ENCODE measurements at places on chromosomes 2 and 18.

GRCh38 chr18:27605107-27605834, 420.2 kb upstream of the CHST9 start:
- DNase-seq: no peak

DNA sequence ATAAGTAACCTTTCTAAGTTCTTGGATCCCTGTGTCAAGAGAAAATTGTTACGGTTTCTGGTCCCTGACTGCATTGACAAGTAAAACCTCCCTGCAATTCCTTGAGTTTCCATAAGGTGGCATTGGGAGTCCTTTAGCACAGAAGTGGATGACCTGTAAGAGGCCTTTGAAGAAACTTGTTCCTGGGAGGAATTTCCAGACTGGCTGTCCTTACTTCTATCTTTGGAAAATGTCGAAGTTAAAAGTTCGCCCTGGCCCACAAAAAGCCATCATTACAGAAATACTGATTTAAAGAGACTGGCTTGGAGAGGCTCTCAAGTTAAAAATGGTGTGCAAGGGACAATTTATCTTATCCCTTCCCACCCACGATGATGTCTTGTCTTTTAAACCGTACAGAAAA, 218.4 kb downstream of the CDH20 start:
- no peak for DNase-seq

DNA sequence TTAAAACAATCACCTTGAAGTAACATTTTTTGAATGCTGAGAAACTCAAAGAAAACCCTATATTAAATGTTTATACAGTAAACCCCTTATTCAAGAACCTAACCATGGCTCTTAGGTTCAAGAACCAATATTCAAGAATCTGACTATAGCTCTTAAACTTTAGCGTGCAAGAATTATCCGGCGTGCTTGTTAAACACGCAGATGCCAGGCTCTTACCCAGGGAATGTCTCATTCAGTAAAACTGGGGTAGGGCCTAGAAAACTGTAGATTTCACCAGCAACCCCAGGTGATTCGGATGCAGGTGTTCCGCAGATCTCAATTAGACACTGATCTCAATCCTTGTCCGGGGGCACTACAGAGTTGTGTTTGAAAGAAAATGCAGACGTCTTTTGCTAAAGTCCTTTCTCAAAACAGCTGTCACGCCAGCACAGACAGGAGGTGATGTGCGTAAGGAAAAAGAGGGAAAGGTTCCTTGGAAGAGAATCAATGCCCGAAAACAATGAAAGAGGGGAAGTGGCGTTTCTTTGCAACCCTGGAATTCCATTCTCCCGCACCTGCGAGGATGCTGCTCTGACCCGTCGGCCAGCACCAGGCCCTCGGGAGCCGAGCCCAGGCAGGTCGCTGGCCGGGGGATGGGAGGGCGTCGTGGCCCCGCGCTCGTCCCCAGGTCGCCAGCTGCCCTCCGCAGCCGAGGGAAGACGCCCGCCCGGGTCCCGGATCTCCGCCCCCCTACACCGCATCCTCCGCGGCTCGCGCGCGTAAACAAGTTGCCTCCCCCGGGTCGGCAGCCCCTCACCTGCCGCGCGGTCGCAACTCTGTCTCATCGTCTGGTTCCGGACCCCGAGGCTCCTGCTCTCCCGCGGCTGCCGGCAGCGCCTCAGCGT, 851 bp downstream of the EIF2AK3 start:
- DNase-seq: peak; percentile 10

- no peak for DNase-seq
These were observed 964 bp upstream of the ST3GAL5 start for GRCh38 chr2:85889627-85890281.

- DNase-seq: no peak
These were observed 280.1 kb downstream of the NEDD4L start for GRCh38 chr18:58323866-58324762.

DNA sequence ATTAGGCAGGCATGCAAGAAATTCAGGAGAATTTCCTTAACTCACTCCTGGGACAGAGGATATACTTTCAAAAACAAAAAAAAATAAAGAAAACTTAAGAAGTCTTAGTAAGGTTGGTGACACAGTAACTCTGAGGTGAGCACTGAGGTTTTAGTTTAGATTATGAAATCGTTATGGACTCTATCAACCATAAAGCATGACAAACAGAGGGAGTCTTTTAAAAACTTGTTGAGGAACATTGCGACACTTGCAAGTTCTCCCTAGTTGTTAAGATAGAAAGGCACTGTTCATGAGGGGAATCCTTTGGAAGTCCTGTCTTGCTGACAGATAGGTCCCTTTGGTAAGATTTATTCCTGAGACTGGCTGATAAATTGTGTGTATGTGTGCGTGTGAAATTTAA, 194.3 kb upstream of the ERBB4 start:
- no peak for DNase-seq

DNA sequence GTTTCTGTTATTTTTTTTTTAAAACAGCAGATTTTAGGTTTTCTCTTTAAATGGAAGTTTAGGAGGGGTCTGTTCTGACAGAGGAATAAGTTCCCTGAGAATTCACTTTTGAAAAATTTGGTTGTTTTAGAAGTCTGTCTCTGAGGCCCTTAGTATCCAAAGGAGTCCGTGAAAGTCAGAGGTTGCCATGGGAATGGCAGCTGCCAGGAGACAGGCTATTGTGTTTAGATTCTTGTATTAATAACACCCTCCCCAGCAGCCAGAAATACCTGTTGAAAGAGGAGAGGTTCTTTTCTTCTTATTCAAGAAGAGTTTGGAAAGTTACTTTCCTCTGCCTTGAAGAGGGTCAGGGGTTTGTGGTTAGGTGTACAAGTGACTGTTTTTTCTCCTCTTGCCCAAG, 29.5 kb downstream of the TNP1 start:
- DNase-seq: no peak

DNA sequence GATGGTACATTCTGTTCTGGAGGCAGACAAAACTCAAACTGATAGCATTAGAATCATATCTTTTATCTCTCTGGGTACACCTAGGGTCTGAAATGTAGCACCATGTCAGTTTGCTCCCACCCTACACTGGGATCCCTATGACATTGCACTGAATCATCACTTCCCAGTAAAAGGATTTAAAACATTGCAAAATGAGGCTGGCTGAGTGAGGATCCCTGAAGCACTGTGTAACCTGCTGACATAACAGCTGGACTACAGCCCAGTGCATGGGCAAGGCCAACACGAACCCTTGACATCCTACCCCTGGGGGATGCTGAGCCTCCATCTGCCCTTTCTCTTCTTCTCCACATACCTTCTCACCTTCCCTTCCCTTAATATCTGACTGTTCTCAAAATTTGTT, 253.2 kb downstream of the TTC32 start:
- DNase-seq: no peak

DNA sequence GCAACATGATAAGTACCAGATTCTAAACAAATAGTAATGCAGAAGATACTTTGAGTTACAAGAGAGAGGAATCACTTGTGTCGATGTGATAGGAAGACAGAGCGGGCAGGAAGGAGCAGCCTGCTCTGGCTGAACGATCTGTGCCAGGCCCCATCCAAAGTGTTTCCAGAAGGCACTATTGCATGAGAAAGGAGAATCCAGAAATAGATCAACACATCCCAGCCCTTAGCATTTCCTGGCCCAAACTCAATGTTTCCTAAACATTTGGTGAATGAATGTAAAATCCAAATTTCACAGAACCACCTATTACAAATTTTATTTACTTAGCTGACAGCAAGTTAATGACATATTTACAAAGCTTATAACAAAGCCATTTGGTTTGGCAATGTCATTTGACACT, 257.2 kb downstream of the TXNL1 start:
- no peak for DNase-seq

DNA sequence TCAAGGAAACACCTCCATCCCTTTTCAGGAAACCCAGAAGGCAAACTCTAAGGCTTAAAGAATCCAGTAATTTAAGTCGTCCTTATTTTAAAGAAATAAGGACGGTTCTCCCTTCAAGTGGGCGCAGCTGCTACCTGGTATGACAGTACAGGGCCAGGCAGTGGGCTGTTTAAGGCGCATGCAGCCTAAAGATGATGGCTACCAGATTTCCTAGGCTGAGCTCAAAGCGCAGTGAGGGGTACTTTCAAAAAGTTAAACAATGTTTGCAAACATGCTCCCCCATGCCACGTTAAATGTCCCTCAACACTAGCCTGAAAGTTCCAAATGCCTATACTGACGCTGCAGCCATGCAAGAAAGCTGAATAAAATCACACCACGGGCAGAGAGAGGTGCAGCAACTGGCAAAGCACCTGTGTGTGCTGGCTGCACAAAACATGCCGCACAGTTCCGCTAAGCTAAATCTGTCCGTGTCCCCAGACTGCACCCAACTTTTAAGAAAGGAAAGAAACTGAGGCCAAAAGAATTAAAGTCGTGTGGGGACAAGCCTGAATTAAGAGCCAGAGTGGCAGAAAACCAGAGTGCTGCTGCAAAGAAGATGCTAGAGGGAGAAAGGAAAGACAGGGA, 583 bp downstream of the HIBCH start:
- peak; percentile 19 for DNase-seq

- no peak for DNase-seq
These were observed 47.6 kb upstream of the STON1 start for GRCh38 chr2:48482313-48482712.

DNA sequence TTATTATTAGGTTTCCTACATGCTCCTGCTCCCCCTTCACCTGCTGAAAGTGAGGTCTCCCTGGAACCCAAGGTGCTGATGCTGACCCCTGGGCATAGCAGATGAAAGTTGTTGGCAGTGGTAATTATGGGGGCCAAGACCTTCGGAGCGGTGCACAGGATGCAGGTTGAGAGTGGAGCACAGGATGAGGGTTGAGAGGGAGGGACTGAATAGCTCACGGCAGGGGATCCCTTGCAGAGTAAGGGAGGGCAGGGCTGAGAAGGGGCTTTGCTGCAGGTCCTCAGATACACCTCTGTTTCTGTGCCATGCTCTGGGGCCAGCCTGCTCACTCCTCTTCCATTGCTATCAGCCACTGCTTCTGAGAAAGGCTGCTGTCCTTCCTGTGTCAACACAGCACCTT, 163.3 kb downstream of the FHOD3 start:
- no peak for DNase-seq

- no peak for DNase-seq
These were observed 176.0 kb downstream of the ACKR3 start for GRCh38 chr2:236745420-236746210.

- no peak for DNase-seq
These were observed 246.1 kb downstream of the RPRM start for GRCh38 chr2:153232464-153232863.

- DNase-seq: no peak
These were observed 59.1 kb upstream of the WIPF1 start for GRCh38 chr2:174656676-174657176.

GRCh38 chr2:40302751-40303325, 149.1 kb downstream of the SLC8A1 start:
- DNase-seq: no peak

- no peak for DNase-seq
These were observed 159.9 kb downstream of the BARD1 start for GRCh38 chr2:214649440-214650205.

- DNase-seq: no peak
These were observed 19.4 kb downstream of the FZD5 start for GRCh38 chr2:207750345-207750744.

- no peak for DNase-seq
These were observed 27.8 kb upstream of the SERTAD2 start for GRCh38 chr2:64681479-64681967.

DNA sequence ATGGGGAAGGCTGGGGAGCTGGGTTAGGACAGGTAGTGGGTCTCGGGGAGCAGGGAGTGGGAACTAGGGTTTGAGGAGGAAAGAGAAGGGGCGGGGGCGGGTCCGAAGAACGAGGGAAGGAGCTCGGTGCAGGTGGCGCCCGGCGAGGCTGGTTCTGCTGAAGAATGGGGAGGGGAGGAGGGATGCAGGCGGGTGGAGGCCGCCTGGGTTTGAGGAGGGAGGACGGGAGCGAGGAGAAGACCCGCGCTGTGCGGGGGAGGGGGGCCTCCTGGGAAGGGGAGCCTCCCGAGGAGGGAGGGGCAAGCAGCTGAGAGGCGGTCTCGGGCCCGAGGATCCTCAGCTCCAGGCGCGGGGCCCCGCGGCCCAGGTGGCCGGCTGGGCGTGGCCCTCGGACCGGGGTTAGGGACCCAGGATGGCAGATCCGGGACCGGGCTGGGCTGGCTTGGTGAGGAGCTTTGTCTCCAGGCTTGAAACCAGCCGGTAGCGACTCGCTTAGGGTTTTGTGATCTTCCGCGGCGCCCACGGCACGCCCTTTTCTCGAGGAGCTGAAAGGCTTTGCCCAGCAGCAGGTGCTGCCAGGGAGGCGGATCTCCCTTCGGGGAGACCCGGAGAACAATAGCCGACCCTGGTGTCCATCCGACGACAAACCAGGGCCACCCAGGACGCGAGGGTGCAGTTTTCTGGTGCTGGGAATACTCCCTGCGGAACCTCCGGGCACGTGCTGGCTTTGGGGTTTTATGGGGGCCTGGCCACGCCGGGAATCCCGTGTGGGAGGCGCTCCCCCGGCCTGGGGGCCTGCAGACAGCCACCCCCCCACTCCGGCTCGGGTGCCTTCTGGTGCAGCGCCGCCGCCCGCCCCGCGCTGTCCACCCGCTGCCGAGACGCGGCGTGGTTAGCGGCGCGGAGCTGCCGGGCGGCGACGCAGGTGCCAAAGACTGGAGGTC, 1.4 kb downstream of the DPYSL5 start:
- DNase-seq: no peak

DNA sequence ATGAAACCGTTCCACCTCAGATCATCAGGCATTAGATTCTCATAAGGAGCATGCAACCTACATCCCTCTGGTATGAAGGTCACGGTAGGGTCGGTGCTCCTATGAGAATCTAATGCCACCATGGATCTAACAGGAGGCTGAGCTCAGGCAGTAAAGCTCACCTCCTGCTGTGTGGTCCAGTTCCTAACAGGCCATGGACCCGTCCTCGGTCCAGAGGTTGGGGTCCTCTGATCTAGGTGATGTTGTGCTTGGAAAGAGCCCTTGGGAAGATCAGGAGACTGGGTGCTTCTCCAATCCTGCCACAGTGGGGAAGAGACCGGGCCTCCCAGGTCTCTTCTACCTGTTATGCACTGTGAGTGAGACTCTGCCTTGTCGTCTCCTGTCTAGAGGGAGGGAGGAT, 104.6 kb downstream of the ACKR3 start:
- no peak for DNase-seq

DNA sequence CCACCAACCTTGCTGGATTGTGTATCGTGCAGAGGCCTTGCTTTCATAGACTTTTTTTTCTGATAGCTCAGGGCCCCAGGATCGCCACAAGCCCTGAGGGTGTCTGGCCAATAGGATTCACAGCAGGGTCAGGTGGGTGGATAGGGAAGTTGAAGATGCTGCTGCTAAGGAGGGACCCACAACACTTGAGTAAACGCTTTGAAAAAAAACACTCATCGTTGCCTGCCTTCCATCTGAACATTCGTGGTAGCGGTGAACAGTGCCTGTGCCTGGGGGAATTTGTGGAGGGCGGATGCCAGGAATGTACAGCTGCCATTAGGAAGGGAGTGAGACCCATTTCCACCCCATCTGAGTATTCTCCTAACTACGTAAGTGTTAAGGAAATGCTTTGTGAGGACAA, 104.6 kb upstream of the TPO start:
- no peak for DNase-seq

GRCh38 chr18:35289727-35290093, 319 bp downstream of the ZSCAN30 start:
- DNase-seq: peak; percentile 4

- DNase-seq: peak; percentile 50
These were observed 84.8 kb downstream of the SH3RF3 start for GRCh38 chr2:109213646-109214433.

- DNase-seq: no peak
These were observed 127.6 kb upstream of the CCDC68 start for GRCh38 chr18:55086906-55087305.
